ENCODE measurements at places on chromosomes 1 and 21. TPM values are rescaled to one million over a fixed set of nuclear protein-coding genes. Genes with fewer than 3 reads are reported as not detected.

ST6GALNAC3 gene
- 1.8 TPM for total RNA-seq

- DNase-seq = peak; percentile 72
Measured at GRCh38 chr1:230905733-230906132, 37.4 kb upstream of the C1orf198 start.

DNA sequence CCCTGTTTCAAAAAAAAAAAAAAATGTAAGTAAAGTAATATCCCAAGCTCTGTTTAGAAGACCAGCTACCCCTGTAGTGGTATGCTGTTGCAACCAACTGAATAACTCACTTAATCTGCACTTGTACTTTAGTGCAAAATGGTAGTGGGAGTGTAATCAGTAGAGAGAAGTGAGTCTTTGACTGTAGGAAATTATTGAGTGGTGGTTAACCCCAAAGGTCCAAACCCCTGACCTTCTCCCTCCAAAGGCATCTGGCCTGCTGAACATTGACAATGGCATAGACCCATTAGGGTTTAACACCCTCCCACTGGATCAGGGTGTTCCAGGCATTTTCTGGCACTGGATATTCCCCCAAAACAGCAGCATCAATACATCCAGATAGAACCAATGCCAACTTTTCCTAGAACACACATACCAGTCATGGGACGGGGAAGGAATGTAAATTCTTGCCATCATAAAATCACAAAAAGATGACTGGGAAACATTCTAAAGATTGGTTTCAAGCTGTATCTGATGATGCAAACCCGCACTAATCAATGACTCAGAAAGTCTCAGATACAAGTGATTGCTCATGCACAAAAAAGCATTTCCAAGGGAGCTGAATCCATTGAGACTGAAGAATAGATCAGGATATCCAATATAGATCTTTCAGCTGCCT is 110.3 kb downstream of the MRPL39 start:
- peak; percentile 47 for DNase-seq

SLAMF9 gene
- 0.43 TPM for total RNA-seq

DNA sequence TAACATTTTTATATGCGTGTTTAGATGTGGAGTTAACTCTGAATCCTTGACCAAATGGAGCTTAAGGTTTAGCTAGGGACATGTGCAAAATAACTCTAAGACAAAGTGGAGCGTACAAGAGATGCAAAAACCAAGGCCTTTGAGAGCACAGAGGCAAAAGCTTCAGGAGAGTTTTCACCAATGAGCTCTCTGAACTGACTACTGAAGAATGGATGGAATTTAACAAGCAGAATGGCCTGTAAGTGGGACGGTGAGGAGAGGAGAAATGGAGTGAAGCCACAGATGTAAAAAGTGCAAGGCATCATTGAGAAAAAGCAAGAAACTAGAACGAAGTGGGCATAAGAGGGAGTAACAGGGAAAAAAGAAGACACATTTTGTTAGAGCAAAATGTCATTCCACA is 260.0 kb downstream of the RGS7 start:
- DNase-seq = no peak

GRCh38 chr1:167207940-167208623 is 12.6 kb upstream of the POU2F1 start:
- no peak for DNase-seq

TBX19 gene
- total RNA-seq = 1.1 TPM

GRCh38 chr21:31158789-31159581 is 120.7 kb upstream of the KRTAP19-8 start:
- DNase-seq = no peak

CD34 gene
- total RNA-seq = 0.29 TPM

CHIA gene
- total RNA-seq = not detected

CORT gene
- total RNA-seq = 0.23 TPM

WNT3A gene
- not detected for total RNA-seq
